ENCODE measurements at places on chromosomes 4 and X. TPM values are rescaled to one million over a fixed set of nuclear protein-coding genes. Genes with fewer than 3 reads are reported as not detected.

DNA sequence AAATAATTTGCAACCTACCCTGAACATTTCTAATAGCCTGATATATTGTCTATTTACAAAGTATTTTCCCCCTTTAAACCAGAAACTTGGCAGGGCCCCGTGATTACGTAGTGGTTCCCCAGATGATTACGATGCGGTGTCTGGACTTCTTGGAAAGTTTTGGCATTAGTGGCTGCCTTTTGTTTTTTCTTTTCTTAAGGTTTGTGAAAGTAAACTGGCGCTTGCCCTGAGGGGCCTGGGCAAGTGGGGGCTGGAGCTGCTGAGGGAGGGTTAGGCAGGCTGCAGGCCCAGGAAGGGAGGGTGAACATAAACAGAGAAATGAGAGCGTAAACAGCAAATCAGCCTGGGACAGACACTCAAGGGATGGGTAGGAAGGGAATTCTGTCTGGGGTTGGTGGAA, 123.6 kb upstream of the MSX1 start:
- no peaks in the 10 kb centered on the region for H3K27me3 ChIP-seq
- H3K4me3 ChIP-seq = no peak overlapping the region
- H3K27ac ChIP-seq = no peak overlapping the region
- H3K36me3 ChIP-seq = no peaks in the 10 kb centered on the region
- H3K4me1 ChIP-seq = no peaks in the 10 kb centered on the region

DNA sequence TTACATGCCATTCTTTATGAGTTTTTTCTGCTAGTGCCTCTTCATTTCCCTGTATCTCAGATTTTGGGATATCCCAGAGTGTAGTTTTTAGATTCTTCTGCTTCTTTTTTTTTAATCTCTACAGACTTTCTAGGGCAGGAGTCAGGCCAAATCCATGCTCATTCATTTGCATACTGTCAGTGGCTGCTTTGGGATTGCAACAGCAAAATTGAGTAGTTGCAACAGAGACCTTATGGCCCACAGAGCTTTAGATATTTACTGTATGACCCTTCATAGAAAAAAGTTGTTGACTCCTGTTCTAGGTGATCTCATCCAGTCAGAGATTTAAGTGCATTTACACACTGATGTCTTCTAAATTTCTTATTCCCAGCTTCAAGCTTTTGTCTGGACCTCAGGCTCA, 35.3 kb downstream of the ARFIP1 start:
- H3K4me3 ChIP-seq = no peak overlapping the region
- no peaks in the 10 kb centered on the region for H3K4me1 ChIP-seq
- no peaks in the 10 kb centered on the region for H3K36me3 ChIP-seq
- H3K27me3 ChIP-seq = no peaks in the 10 kb centered on the region

GRCh38 chr4:20486433-20486832, 213.8 kb upstream of the PACRGL start:
- no peak overlapping the region for H3K27ac ChIP-seq
- H3K4me1 ChIP-seq = no peaks in the 10 kb centered on the region
- DNase-seq = no peak
- no peaks in the 10 kb centered on the region for H3K36me3 ChIP-seq
- no peak overlapping the region for H3K4me3 ChIP-seq

GRCh38 chr4:111943796-111944203, 201.5 kb upstream of the FAM241A start:
- no peak overlapping the region for H3K4me3 ChIP-seq
- H3K27me3 ChIP-seq = no peaks in the 10 kb centered on the region
- no peaks in the 10 kb centered on the region for H3K36me3 ChIP-seq
- peaks cover 5% of the 10 kb centered on the region for H3K4me1 ChIP-seq

Gene PLAC8
- 68.0 TPM for total RNA-seq

Gene FABP2
- total RNA-seq = not detected

DNA sequence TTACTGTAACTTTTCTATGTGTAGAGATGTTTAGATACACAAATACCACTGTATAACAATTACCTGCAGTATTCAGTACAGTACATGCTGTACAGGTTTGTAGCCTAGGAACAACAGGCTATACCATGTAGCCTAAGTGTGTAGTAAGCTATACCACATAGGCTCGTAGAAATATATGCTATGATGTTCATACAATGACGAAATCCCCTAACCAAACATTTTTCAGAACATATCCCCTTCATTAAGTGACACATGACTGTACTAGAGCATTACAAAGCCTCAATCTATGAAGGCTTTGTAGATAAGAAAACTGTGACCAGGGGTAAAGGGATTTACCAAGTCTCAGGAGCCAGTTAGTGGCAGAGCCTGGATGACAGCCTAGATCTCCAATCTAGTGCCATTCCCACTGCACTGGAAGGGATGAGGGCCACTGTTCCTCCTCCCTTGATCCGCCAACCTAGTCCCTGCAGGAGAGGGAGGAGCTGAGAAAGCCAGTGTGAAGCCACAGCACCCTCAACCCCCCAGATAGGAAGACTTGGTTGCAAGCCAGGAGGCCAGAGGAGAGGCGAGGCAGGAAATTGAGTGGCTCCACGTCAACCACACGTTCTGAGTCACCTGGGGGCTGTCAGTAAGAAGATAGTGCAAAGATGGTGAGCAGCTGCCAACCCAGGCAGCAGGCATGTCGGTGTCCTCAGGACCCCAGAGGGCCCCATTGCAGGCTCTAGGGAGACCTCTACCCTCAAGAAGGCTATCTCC, 227.7 kb downstream of the BCOR start:
- H3K27ac ChIP-seq = no peak overlapping the region
- DNase-seq = no peak
- no peaks in the 10 kb centered on the region for H3K36me3 ChIP-seq
- no peak overlapping the region for H3K4me3 ChIP-seq
- no peaks in the 10 kb centered on the region for H3K4me1 ChIP-seq
- no peaks in the 10 kb centered on the region for H3K27me3 ChIP-seq

Gene IL1RAPL1
- 0.19 TPM for total RNA-seq

DNA sequence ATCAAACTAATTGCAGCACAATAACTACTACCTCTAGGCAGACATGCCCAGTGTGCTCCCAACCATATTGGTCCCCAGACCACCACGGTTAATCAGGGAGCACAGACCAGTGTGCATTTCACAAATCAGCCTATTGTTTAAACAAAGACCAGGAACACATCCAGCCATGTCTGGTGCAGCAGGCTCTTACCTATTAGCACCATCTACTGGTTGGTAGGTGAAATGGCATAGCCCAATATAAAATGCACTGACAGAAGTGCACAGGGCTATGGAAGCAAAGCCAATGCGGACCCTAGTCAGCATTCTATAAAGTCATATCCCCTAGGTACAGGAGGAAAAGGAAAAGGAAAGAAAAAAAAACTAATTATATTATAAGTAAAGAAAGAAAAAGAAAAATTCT, 15.5 kb upstream of the CYLC1 start:
- H3K4me3 ChIP-seq = no peak overlapping the region
- no peaks in the 10 kb centered on the region for H3K36me3 ChIP-seq
- H3K27me3 ChIP-seq = no peaks in the 10 kb centered on the region
- no peak overlapping the region for H3K27ac ChIP-seq
- no peaks in the 10 kb centered on the region for H3K4me1 ChIP-seq
- DNase-seq = no peak

Gene ALAS2
- total RNA-seq = not detected

Measured in esophagus squamous epithelium (tissue), 5 donors.